Activated naive CD4-positive, alpha-beta T cell treated with anti-CD3 and anti-CD28 coated beads, Interleukin-2, amount 10 ng/mL, durations not matched to agents 7 days and 5 days (primary cell): ENCODE measurements at places on chromosomes 11 and 22.

DNA sequence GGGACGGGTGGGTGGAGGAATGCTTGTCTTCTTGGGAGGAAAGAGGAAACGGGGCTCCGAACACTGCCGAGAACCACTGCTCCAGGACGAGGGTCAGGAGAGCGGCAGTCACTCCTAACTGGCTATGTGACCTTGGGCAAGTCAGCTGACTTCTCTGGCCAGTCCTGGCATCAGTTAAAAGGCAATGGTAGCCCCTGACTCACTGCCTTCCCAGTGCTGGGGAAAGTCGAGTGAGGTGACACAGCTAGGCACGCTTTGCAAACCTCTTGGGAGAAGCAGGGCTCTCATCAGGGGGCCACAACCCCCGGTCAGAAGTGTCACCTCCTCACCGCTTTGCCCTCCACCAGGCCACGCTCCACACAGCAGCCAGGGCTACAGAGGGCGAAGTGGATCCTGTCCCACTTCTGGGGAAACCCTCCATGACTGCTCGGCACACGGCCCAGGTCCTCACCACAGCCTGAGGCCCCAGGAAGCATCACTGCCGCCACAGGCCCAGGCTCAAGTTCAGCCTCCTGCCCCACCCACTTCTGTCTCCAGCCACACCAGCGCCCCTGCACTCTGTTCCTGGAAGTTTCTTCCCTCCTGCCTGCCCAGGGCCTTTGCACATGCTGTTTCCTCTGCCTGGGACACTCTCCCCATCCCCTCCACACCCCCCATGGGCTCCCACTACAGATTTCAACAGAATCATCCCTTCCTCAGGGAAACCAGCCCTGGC lies 16.3 kb downstream of the IL2RB start:
- DNase-seq, result no peak

GRCh38 chr11:94068764-94069163 lies 47.6 kb downstream of the HEPHL1 start:
- DNase-seq, result no peak

DNA sequence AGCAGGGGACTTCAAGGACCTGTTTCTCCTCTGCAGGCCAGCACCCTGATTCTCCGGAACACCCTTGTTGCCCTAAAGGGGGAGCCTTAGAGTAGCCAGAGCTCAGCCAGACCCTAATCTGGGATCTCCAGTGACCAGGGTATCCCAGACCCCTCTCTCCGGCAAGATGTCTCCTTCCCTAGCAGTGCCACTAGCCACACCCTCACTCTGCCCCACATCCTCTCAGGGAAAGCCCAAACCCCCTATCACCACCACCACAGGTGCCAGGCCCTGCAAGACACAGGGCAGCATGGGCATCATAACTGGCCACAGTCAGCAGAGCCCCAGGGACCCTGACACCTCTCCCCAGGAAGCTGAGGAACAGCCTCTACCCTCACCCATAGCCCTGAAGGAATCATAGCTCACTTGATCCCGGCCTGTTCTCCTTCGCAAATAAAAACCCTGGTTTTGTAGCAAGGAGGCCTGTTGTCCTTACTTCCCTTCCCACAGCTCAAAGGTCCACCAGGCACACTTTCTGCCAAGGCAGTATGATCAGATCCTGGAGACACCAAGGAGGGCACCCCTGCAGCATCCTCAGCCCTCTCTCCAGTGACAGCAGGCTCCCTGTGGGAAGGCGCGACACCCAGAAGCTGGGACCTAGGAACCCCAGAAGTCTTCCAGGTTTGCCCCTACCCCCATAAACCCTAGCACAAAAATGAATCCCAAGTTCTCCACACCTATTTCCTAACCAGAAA lies 4.6 kb downstream of the CFL1 start:
- DNase-seq, result no peak

- no peak for DNase-seq
These were observed 198.5 kb upstream of the C11orf87 start for GRCh38 chr11:109223451-109223850.

GRCh38 chr11:92675303-92675702 lies 294.1 kb upstream of the MTNR1B start:
- DNase-seq, result no peak

DNA sequence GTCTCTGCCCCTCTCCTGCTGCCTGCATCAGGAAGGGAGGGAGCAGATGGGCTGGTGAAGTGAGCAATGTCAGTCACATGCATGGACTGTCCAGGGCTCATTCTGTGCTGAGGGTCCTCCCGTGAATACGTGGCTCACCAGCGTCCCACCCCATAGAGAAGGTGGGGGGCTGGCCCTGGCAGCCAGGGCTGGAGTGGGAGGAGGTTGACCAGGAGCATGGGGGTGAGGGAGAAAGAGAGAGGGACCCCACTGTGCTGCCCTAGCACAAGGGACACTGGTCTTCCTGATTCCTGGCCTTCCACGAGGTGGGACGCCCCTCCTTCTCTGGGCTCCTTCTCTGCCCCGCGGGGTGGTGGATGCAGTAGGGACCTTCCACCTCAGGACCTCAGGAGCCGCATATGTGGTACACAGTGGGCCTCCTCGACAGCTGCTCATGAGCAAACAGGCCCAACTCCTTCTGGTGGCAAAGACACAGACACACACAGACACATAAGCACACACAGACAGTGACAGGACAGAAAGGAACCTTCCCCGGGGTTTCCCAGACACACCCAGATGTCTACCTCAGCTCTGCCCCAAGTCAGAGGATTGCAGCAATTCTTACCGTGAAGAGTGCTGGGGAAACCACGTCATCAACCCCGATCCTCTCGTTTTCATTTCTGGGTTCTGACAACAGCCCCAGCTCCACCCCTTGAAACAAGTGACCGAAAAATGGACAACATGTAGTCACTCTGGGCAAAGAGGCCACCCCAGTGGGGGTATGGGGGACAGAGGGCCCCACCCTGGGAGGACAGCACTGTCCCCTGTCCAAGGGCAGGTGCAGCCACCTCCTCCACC lies 3.6 kb upstream of the APOBEC3A start:
- DNase-seq, result peak; percentile 67

GRCh38 chr22:27878541-27878940 lies 40.5 kb downstream of the PITPNB start:
- DNase-seq, result no peak

GRCh38 chr11:133531971-133532651 lies at the start of gene OPCML:
Gene OPCML (minus strand): TSS chr11:133532501.
- no peak for DNase-seq

DNA sequence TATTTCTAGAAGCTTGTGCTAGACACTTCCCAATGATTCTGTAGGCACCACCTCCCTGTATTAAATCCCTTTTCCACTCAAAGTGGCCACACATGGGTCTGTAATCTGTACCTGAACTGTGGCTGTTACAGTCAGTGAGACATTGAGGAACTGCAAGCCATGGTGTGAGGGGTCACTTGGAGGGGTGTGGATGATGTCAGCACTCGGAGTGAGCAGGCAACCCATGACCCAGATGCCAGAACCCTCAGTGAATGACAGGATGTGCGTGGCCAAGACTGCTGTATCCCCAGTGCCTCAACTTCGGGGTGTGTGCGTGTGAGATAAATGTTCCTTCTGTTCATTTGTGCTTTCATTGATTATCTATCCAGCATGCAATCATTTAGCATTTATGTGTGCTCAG lies 14.7 kb upstream of the SHANK3 start:
- DNase-seq, result no peak

DNA sequence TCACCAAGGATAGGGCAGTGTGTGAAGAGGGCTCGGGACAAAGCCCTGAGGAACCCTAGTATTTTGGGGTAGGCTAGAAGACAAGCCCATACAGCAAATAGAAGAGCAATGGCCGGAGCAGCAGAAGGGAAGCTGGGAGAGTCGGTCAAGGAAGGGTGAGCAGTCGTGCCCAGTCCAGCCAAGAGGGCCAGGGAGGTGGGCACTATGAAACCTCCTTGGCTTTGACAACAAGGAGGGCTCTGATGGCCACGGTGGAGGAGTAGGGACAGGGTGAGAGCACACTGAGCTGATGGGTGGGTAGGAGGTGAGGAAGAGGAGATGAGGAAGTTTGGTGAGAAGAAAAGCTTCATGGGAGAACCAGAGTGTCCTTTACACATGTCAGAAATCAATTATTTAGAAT lies 2.2 kb upstream of the YWHAH start:
- no peak for DNase-seq

GRCh38 chr11:118883368-118884071 lies at the start of gene CXCR5:
Gene CXCR5 (plus strand): TSS chr11:118883892. CDS start chr11:118883942, 50 bp downstream.
- DNase-seq, result no peak

- peak; percentile 39 for DNase-seq
These were observed 16.5 kb downstream of the C22orf42 start for GRCh38 chr22:32142600-32142999.

- no peak for DNase-seq
These were observed 41.2 kb upstream of the SLC36A4 start for GRCh38 chr11:93238956-93239355.

GRCh38 chr22:35971456-35972119 lies 57.0 kb downstream of the RBFOX2 start:
- no peak for DNase-seq

DNA sequence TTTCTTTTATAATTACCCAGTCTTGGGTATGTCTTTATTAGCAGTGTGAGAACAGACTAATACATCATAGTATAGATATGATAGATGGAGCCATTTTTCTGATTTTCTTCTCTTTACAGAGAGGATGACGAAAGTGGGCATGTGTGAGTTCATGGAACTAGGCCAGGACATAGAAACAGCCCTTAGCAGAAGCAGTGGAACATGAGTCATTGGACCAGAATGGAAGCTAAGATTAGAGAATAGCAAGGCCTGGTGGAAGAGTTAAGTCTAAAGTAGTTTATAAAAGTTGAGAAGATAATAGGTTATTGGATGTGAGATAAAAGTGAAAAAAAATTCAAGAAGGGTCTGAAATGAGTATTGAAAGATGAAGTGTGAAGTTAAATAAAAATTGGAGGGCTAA lies 97.0 kb upstream of the MPPED2 start:
- DNase-seq, result no peak

GRCh38 chr11:36362902-36363301 lies 66.8 kb downstream of the PRR5L start:
- no peak for DNase-seq

- no peak for DNase-seq
These were observed 202.1 kb downstream of the ADAMTS15 start for GRCh38 chr11:130650456-130651030.

DNA sequence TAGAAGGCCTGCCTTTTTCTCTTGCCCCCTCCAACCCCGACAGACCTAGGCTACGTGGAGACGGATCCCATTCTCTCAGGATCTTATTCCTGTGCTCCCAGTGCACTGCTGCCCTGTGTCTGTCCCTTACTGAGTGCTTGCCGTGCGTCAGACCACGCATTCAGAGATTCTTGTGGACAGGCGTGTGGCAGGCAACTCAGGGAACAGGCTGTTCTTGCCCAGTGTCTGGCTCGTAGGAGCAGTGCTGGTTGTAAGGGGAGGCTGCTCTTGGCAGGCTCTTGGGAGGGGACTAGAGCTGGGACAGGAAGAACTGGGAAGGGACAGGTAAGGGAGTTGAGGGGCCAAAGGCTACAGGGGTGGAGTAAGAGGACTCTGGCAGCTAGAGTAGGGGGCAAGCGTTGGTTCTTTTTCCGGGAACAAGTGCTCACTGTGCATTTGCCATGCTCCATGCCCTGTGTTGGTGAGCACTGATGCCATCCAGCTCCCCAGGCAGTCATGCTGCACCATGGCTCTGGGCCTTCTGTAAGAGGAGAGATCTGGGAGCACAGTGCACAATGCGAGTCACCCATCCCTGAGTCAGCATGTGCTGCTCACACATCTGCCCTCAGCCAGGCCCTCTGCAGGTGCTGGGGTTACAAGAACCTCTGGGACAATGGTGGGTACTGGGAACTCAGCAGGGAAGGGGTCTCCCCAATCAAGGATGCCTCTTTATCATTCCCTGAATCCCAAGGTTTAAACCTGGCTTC lies 119.1 kb downstream of the TBC1D22A start:
- no peak for DNase-seq

- DNase-seq, result no peak
These were observed 26.8 kb upstream of the PHLDA2 start for GRCh38 chr11:2955906-2956476.

GRCh38 chr11:44264438-44264749 lies 45.5 kb downstream of the ALX4 start:
- DNase-seq, result no peak

DNA sequence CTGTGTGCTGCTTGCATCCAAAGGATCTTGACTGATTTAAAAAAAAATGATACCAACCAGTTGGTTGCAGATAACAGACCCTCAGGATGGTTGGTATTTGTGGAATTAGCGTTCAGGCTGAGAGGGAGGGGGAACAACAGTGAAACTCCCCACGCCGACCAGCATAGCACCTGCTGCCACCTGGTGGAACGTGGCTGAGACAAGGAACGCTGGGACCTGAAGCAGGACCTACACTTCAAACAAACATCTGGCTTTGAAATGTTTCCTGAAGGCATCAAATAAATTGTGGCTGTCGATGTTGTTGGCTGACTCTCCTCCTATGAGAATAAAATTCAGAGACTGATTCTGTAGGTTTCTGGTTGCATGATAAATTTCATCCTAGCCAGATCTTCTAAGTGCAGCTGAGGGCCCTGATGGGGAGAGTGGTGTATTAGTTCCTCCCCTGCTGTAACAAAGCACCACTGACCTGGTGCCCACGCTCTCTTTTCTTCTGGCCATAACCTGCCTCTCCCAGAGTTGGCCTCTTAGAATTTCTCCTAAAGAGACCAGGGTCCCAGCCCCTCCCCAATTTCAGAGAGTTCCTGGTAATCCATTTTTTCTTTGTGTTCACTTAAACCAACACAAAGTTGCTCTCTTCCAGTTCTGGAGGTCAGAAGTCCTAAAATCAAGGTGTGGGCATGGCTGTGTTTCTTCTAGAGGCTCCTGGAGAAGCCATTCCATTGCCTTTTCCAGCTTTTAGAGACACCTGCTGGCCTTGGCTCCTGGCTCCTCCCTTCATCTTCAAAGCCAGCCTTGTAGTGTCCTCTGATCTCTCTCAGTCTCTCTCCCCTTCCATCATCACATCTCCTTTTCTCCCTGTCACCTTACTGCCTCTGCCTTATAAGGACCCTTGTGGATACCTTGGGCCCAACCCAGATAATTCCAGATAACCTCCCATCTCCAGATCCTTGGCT lies 17.3 kb downstream of the APOL2 start:
- peak; percentile 69 for DNase-seq

- no peak for DNase-seq
These were observed 737.4 kb downstream of the BRD1 start for GRCh38 chr22:49090061-49090852.

DNA sequence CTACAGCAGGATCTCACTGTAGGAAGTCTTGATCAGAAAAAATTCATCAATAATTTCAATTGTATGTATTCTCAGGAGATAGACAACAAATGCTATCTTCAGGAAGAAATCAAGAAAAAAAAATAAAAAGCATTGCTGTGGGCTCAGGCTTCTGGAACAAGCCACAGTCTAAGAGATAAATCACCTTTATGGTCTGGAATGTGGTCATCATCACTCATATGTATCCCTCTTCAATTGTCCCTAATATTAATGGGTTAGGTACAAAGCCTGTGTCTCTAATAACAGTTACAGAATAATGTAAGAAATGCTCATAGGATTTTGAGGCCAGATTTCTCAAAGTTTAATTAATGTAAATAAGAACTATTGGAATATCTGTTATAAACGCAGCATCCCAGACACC lies 305.9 kb upstream of the ANO3 start:
- DNase-seq, result no peak

DNA sequence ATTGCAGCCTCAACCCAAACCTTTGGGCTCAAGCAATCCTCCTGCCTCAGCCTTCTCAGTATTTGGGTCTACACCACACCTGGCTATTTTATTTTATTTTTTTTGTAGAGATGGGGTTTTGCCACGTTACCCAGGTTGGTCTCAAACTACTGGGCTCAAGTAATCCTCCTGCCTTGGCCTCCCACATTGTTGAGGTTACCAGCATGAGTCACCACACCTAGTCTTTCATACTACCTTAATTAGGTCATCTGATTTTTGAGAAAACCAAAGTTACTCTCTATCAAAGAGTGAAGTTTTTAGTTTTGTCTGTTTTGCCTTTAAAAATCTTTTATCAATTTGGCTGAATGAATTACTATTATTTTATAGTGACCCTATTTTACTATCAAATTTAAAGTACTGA lies 335.6 kb upstream of the LRRC4C start:
- no peak for DNase-seq
